ENCODE measurements at places on chromosomes 1 and 21.

DNA sequence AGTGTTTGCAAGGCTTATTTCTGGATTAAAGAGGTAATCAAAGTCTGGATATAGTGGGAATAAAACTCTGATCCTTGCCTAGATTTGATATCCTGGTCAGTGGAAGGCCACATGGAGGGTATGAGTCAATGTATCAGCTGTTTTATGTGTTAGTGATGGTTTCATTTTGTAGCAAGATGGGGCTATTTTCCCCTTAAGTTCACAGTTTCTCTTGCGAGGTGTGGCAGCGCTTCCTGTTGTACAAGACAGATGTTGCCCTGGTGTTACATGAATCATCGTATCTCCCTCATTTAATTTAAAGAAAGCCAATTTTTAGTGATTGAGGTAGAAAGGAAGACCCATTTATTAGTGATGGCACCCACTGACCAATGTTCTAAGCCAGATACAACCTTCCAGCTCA lies 220.2 kb downstream of the DUSP10 start:
- no peak for DNase-seq

GRCh38 chr1:47002211-47002610 lies 21.3 kb upstream of the CYP4X1 start:
- no peak for DNase-seq

DNA sequence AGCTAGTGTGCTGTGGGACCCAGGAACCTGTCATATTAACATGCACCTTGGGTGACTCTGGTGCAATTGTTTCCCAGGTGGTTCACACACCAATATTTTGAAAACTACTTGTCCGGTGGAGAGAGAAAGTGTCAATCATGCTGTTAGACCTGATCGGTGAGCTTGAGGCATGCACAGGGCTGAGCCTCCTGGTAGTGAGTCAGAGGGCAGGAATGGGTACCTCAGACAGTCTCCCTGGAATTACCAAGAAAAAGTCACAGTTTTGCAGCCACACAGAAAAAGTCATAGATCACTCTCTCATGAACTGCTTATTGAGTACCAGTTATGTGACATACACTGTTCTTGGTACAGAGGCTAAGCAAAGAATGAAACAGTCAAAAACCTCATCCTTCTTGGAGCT lies 140.1 kb upstream of the NFIA start:
- DNase-seq, result no peak

- no peak for DNase-seq
These were observed 120.7 kb downstream of the LEPR start for GRCh38 chr1:65541161-65541560.

GRCh38 chr1:246117066-246117791 lies 389.9 kb downstream of the SMYD3 start:
- DNase-seq, result no peak

- no peak for DNase-seq
These were observed 374.5 kb downstream of the PLA2G4A start for GRCh38 chr1:187203257-187203656.

DNA sequence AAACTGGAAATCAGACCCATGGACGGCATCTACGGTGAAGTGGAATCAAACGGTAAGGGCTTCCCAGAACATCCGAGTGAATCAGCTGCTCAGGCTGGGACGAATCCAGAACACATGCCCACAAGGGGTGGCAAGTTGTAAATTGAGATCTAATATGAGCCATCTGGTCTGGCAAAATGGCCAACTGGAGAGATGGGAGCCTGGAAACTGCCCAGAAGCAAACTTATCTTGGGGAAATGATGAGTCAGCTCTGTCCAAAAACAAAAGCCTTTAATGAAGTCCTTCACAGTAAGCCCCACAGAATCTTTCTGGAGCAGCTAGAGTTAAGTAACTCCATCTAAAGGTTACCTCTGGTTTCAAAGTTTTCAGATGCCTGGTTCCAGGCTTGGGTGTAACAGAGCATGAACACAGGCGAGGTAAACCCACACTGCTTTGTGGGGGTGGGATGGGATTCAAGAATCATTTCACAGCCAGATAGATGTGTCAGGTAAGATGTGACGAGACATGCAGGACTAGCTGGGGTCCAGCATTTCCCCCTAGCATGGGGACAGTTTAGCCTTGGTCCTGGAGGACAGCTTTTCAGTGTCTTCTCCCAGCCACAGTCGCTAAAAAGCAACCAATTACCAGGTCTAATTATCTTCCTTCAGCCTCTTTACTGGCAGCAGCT lies 10.5 kb upstream of the SRP9 start:
- no peak for DNase-seq

- DNase-seq, result no peak
These were observed 43.4 kb downstream of the TSNAX start for GRCh38 chr1:231571904-231572303.

DNA sequence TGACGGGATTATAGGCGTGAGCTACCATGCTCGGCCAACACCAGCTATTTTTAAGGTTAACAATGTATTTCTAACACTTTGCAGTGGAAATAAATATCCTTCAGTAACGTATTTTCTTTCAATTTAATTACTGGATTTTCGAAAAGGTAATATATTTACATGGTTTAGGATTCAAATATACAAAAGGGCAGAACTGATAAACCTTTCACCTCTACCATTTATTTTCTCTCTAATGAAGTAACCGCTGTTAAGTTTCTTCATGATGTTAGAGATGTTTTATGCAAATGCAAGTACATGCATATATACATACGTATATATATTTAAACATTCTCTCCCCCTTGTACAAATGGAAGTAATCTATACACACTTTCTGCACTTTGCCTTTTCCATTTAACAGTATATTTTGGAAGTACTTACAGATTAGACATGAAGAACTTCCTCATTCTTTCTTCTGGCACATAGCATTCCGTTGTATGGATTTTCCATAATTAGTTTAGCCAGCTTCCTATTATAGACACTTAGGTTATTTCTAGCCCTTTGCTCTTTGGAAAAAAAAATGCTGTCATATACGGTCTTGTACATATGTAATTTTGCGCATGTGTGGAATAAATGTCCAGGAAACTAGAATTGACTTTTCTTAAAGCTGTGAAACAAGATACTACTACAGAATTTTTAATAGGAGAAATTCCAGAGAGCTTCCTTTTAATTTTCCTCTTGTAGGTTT lies 14.9 kb upstream of the HJV start:
- DNase-seq, result no peak

DNA sequence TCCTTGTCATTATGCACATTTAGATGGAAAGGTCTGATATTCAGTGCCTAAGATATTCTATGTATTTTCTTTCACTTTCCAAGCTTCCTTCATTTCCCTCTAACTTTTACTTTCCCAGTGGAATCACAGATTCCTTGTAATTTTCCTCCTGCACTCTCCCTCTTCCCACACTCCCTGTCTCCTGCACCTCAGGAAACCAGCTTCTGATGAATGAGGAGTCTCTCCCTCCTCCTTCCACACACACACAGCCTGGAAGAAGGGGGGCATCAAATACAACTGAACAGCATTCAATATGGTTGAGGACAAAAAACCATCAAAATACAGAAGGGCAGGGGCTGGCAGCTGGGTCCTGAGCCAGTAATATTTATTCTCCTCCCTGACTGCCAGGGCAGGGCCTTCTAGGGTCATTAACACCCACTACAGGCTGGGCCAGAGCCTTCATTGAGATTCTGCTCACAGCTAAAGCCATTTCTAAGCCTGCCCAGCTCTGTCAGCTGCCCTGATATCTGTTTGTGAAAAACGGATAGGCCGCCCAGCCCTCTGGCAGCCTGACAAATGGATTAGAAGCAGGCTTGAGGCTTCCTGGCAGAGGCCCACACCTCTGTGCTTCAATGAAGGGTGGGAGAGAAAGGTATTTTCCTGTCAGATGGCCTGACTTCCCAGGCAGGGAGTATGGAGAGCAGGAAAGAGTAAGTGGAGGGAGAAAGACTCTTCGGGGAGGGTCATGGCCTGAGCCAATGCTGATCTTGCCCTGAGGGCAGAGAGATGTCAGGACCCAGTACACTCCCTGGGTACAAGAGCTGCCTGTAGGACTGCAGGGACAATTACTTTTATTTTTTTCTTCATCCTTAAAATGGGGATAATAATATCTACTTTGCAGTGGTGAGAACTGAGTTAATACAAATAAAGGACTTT lies 138.9 kb upstream of the SPATA6 start:
- DNase-seq, result no peak

- DNase-seq, result no peak
These were observed 151.7 kb downstream of the SEC16B start for GRCh38 chr1:177817937-177818875.

GRCh38 chr1:43331688-43332087 lies 5.9 kb upstream of the MPL start:
- DNase-seq, result no peak

- no peak for DNase-seq
These were observed 14.0 kb downstream of the DCST2 start for GRCh38 chr1:155019377-155020245.

DNA sequence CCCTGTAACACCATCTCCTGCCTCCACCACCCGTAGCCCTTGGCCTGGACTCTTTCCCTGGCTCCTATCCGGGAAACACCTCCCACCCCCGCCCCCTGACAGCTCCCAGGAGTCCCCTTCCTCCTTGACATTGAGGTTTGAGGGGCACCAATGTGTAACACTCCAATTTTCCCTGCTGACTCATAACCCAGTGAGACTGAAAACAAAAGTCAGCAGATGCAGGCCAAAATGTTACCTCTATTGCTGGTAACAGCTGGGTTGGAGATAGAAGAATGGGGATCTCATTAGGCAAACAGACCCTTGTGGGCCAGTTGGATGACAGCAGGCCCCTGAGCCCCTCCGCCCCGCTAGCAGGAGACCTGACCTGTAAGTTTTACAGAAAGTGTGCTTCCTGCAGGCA lies 237.2 kb downstream of the KAZN start:
- DNase-seq, result no peak

DNA sequence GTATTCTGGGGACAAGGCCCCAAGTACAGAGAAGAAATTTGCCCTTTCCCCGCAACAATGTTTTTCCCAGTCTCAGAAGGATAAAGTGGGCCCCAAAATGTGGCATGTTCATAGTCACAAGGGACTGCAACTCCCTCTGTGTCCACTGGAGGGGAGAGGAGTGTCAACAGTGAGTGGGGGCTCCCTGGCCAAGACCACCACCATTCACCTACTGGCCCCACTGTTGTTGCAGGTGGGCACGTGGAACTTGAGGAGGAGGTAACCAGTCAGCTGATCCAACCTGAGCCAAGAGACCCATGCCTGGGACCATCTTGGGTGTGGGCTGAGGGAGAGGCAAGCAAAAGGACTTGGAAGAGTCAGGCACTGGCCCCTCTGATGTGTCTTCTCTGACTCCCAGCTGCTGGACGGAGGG lies 777 bp downstream of the NUDT17 start:
- no peak for DNase-seq

- no peak for DNase-seq
These were observed 92.0 kb upstream of the RALGPS2 start for GRCh38 chr1:178633056-178633455.

GRCh38 chr1:58902830-58903513 lies 119.1 kb upstream of the JUN start:
- no peak for DNase-seq

GRCh38 chr1:115139381-115139780 lies 50.1 kb upstream of the TSPAN2 start:
- DNase-seq, result no peak

- DNase-seq, result no peak
These were observed 49.3 kb downstream of the CDC42BPA start for GRCh38 chr1:227268943-227269342.

GRCh38 chr1:220213382-220213983 lies 58.8 kb downstream of the RAB3GAP2 start:
- DNase-seq, result no peak

DNA sequence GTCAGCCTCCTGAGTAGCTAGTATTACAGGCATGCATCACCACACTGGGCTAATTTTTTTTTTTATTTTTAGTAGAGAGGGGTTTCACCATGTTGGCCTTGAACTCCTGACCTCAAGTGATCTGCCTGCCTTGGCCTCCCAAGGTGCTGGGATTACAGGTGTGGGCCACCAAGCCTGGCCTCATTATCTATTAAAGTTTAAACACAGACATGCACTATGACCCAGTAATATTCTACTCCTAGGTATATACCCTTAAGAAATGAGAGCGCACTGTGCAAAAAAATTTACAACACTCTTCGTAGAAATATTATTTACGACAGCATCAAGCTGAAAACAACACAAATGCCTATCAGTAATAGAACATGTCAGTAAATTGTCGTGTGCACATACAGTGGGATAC lies 18.6 kb upstream of the SH2D1B start:
- no peak for DNase-seq

DNA sequence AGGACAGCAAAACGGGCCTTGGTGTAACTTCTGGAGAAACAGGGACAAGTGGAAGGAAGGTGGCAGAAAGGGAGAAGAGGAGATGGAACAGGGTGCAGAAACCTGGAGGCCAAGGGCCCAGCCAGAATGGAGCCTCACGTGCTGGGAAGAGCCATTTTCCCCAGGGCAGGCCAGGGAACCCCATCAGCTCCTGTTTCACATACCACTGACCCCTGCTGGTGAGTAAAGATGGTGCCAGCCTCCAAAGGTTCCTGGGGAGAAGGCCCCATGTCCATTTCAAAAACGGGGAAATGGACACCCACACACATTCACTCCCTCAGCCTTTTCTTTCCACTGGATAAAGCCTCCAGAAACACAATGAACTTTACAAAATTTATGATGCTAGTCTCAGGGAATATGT lies 57.6 kb upstream of the JUN start:
- no peak for DNase-seq

- no peak for DNase-seq
These were observed 9.4 kb downstream of the PROX1 start for GRCh38 chr1:213997038-213997771.

- no peak for DNase-seq
These were observed 576.2 kb downstream of the NEGR1 start for GRCh38 chr1:71706029-71706671.

- DNase-seq, result no peak
These were observed 53.5 kb downstream of the OLFM3 start for GRCh38 chr1:101943237-101943636.

DNA sequence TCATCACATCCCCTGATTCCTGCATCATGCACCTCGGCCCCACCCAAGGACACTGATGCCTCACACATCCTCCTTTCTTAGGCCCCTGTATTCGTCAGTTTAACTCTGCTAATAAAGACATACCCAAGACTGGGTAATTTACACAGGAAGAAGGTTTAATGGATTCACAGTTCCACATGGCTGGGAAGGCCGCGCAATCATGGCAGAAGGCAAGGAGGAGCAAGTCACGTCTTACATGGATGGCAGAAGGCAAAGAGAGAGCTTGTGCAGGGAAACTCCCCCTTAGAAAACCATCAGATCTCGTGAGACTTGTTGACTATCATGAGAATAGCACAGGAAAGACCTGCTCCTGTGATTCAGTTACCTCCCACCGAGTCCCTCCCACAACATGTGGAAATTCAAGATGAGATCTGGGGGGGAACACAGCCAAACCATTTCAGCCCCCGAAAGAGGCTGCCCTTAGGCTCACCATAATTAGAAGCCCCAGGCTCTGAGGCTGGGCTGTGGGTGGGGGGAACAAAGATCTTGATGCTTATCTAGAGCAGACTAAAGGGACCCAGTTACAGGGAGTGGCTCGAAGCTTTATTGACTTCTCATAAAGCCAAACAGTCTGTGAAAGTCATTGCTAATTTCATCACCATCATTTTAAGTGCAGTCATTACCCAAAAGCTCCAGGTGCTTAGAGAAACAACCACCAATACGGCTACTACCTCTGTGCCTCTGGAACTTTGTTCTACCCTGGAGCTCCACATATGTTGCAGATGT lies 181.5 kb downstream of the MATN1 start:
- no peak for DNase-seq

GRCh38 chr21:43959231-43960116 lies 52.6 kb upstream of the TRAPPC10 start:
- DNase-seq, result no peak
